CD4-positive, alpha-beta T cell (primary cell): ENCODE measurements at places on chromosomes 5 and 9.

DNA sequence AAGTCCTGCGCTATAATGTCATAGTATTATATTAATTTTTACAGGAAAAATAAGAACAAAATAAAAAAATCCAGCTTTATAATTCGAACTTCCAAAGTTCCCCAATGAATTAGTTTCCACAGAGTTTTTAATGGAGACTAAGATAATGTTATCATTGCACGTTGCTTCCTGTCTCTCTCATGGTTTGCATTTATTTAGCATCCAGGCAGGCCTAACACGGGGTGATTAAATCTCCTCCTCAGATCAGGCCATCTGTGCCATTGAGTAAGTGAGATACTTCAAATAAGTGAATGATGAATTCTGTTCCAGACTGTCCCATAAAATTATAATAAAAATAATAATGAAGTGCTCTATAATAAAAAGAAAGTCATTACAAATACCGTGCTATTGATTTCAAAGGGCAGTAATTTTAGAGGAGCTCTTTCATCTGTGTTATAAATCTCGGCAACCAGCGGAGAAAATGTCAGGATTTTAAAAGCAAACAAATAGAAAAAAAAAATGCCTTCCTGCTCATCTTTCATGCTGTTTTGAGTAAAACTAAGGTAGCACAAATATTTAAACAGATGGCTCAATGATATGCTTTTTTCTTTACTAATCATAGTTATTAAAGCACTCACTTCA, 570.6 kb upstream of the ZNF608 start:
- H3K36me3 ChIP-seq = no peaks in the 10 kb centered on the region
- DNase-seq = no peak
- no peak overlapping the region for H3K4me3 ChIP-seq
- H3K27me3 ChIP-seq = no peaks in the 10 kb centered on the region
- H3K4me1 ChIP-seq = no peaks in the 10 kb centered on the region

DNA sequence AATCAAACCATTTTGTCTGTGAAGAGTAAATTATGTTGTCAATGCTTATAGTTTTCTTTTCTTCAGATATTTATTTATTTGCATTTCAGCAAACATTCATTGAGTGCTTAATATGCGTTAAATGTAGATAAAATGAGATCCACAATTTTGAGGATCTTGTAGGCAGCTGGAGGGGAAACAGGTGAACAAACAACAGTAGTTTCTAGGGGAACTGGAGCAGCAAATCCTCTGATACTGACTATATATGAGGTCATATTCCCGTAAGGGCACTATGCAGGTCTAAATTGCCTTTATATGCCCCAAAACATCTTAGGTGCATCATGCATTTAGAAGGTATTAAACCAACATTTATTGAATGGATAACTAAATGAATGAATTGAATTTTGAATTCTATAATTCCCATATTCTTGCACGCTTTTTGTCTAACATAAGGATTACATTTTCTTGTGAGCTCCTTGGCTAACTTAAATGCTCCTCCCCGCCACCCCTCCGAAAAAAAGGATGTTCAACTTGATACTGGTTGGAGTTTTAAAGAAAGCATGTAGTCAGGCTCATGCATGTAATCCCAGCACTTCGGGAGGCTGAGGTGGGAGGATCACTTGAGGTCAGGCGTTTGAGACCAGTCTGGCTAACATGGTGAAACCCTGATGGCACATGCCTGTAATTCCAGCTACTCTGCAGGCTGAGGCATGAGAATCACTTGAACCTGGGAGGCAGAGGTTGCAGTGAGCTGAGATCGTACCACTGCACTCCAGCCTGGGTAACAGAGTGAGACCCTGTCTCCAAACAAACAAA, 299.8 kb downstream of the TMEM38B start:
- no peak for DNase-seq
- H3K27ac ChIP-seq = no peak overlapping the region
- H3K4me3 ChIP-seq = no peak overlapping the region
- no peaks in the 10 kb centered on the region for H3K27me3 ChIP-seq
- H3K36me3 ChIP-seq = no peaks in the 10 kb centered on the region

GRCh38 chr5:151740958-151741373, 17.5 kb downstream of the ATOX1 start:
- H3K4me1 ChIP-seq = peaks cover 22% of the 10 kb centered on the region
- peaks cover 29% of the 10 kb centered on the region for H3K36me3 ChIP-seq
- H3K4me3 ChIP-seq = no peak overlapping the region
- H3K27me3 ChIP-seq = no peaks in the 10 kb centered on the region
- H3K27ac ChIP-seq = no peak overlapping the region
- no peak for DNase-seq

DNA sequence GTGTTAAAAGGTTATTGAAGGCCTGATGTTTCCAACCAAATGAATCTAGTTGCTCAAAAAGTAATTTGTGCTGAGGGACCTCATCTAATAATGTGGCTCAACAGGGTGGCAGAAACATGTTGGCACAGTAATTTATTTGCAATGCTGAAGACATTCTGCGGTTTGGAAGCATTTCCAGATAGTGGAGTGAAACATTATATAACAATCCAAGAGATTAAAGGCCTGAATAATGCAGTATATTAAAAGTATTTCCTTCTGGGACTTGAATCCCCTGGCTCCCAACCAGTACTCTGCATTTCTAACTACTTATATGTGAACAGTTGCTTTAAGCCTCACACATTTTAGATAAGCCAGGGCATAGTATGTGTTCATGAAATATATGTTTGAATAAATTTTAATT, 25.9 kb upstream of the ALDH1A1 start:
- no peaks in the 10 kb centered on the region for H3K27me3 ChIP-seq
- no peak overlapping the region for H3K27ac ChIP-seq
- H3K4me3 ChIP-seq = no peak overlapping the region
- no peak for DNase-seq
- no peaks in the 10 kb centered on the region for H3K36me3 ChIP-seq

DNA sequence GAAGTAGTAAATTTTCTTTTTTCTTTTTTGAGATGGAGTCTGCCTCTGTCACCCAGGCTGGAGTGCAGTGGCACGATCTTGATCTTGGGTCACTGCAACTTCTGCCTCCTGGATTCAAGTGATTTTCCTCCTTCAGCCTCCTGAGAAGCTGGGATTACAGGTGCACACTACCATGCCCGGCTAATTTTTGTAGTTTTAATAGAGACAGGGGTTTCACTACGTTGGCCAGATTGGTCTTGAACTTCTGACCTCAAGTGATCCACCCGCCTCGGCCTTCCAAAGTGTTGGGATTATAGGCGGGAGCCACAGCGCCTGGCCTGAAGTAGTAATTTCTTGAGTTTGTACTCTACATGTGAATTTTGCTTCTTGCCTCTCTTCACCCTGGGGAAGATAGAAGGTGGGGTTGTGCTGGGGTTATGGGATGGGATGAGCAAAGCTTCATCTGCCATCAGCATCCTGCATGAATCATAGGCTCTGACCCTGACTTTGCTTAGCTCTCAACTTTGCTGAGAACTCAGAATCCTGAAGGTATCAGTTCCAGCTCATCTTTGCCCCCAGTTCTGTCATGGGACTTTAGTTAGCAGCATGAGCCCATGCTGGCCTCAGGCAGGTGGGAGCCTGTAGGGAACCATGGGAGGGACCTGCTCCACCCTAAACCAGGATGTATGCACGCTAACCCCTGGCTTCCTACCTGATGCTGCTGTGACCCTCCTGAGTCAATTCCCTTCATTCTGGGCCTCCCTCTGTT, 9.3 kb upstream of the CCL21 start:
- H3K36me3 ChIP-seq = no peaks in the 10 kb centered on the region
- peaks cover 4% of the 10 kb centered on the region for H3K27me3 ChIP-seq
- DNase-seq = no peak
- H3K4me3 ChIP-seq = no peak overlapping the region

DNA sequence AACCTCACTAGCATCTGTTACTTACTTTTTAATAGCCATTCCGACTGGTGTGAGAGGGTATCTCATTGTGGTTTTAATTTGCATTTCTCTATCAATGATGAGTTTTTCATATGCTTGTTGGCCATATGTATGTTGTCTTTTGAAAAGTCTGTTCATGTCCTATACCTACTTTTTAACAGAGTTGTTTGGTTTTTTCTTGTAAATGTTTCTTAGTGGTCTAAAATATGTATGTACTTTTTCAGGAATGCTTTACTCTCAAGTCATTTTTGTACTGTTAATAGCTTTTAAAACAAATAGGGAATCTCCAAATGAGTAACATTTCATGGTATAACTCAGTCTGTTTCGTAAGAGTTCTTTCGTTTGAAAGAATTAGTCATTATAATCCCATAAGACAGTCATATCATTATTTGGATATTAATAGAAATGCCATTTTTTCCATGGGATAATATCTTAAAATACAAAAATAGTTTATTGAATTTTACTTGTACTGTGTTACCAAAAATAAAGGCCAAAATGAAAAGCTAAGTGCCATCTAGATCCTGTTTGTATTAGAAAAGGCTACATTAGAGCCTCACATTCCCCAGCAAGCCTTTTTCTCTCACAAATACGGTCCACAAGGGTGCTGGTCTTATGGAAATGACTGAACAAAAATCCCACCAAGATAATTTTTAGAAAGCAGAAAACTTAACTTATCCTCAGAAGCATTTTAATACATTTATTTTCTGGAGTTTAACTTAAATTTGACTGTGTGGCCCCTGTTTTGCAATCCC, 247.7 kb downstream of the PJA2 start:
- no peaks in the 10 kb centered on the region for H3K27me3 ChIP-seq
- H3K4me1 ChIP-seq = no peaks in the 10 kb centered on the region
- H3K27ac ChIP-seq = no peak overlapping the region

DNA sequence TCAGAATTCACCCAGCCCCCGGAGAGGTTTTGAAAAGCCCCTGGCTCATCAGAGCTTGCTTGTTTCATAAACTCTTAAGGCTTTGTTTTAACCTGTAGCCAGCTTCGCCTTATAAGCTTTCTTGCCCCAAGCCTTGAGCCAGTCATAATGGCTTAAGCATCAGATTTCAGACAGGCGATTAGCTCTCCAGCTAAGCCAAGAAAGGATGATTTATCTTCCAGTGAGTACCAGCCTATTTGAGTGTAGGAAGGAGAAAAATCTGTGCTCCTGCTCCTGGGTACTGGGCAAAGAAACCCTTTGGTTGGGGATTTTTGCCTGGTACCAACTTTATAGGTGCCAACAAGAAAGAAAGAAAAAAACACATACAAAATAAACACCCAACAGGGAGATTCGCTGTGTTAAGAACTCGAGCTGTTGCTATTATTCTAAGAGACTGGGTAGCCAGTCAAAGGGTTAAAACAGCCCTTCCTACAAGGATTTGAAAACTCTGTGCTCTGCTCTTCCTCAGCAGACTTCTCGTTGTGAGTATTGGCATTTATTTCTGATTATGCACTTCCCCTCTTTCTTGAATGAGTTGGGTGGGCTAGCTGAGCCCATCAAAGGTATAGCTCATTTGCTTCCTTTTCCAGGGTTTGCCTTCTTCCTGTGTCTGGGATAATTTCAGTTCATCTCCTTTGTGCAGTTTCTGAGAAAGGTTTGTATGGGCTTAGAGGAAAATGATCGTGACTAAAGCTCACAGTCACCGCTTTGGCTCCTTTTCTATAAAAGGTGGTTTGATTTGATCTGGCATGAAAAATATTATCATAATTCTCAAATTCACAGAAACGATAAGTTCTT, 157.2 kb upstream of the DMRT1 start:
- DNase-seq = no peak
- H3K36me3 ChIP-seq = no peaks in the 10 kb centered on the region
- no peak overlapping the region for H3K27ac ChIP-seq
- no peaks in the 10 kb centered on the region for H3K4me1 ChIP-seq
